D341Med (cell line): ENCODE measurements at places on chromosomes 5 and 9.
A peak's percentile ranks its signal among the peaks of the same experiment; 100 is the strongest.

DNA sequence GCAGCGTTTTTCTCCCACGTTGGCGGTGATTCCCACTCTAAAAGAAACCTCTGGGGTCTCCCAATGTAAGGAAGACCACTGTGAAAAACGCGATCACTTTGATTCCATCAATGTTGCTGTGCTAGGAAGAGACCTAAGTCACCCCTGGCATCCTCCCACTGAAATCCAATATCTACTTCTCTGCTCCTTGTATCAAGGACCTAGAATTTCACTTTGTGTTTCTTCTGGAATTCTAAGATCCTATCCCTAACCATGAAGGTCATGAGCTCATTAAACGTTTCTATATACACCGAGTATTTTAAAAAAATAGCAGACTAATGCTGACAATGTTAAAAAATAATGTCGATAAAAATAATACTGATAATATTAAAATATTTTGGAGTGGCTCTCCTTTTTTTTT lies 118.8 kb upstream of the MYO10 start:
- DNase-seq, result no peak

GRCh38 chr5:57577432-57578175 lies 95.0 kb upstream of the ACTBL2 start:
- DNase-seq, result no peak

- no peak for DNase-seq
These were observed 81.1 kb downstream of the SEC61B start for GRCh38 chr9:99303177-99303576.

- DNase-seq, result no peak
These were observed 10.6 kb upstream of the FEM1C start for GRCh38 chr5:115555084-115555633.

- DNase-seq, result no peak
These were observed 108.0 kb upstream of the PTGER4 start for GRCh38 chr5:40571729-40572128.

- no peak for DNase-seq
These were observed 64.7 kb downstream of the ERMP1 start for GRCh38 chr9:5767968-5768932.

- no peak for DNase-seq
These were observed 3.3 kb upstream of the PLGRKT start for GRCh38 chr9:5441043-5441442.

DNA sequence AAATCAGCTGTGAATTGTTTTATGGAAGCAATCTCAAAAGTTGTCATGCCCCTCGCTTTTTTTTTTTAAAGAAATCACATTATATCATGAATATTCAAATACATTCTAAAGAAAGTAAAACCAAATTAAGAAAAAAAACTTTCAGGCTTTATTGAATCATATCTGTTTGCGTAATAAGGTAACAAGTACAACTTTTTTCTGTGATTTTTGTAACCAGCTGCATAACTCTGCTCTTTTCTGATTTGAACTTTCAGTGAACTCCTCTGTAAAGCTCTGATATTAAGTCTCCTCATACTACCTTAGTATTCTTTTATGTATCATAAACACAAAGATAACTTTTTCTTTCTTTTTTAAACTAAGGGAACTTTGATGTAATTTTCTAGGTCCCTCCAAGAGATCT lies 65.3 kb downstream of the CWC27 start:
- DNase-seq, result no peak

- DNase-seq, result no peak
These were observed 200.5 kb upstream of the SLC27A6 start for GRCh38 chr5:128764601-128765310.

DNA sequence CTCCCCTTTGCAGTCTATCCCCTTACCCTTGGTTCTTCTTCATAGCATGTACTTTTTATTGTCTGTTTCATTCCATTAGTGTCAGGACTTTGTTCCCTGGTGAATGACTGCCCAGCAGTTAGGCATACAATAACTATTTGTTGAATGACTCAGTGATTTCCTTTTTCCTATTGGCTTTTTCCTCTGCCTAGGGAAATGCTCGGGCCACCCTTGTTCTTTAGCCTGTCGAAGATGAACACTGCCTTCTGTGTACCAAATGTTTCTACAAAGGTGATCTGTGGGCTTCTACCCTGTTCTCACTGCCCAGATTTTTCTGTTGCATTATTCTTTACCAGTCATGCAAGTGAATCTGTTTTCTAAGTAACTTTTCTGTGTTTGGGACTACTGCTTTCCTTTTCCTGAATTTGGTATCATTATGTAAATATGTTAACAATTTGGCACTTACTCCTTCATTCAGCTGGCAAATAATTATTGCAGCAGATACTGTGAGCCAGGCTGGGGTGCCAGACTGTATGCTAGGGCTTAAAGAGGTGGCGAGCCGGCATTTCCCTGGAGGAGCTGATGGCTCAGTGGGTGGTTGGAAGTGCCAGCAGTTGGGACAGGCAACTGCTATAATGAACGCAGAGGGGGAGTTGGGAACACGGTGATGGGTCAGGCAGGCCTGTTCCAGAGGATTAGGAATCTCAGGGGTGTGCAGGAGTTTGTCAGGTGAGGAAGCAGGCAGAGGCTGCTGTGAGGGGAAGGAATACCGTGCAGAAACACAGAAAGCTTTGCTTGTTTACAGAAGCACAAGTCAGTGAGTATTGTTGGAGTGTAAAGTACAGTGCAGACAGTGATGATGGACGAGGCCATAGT lies 30.6 kb downstream of the KDM4C start:
- DNase-seq, result peak; percentile 80

DNA sequence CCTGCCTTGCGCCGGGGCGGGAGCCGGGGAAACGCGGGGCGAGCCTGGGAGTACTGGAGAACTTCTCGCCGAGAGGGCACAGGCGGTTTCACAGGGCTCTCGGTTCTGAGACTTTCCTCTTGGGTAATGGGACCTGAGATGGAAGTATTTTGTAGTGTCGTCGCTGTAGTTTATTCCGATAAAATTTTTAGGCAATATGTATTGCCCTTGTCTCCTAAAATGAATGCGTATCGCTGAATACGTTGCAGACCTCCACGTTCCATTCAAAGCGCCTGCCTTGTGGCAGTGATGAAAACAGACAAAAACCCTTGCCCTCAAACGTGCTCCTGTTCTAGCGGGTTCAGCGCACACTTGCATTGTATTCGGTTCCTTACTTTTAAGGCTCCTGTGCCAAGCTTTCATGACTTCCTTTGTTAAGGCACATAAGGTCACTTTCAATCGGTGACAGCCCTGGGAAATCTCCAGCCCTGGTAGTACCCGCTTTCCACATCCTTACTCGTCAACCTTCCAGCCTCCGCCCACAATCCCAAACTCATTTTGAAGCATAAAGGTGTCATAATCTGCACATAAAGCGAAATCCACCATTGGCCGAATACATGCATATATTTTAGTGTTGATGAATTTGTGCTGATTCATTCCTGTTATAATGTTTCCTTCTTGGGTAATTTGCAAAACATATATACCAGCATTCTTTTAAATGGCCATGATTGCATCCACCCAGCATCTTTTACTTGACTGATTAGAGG lies 694 bp downstream of the RMI1 start:
- DNase-seq, result no peak

GRCh38 chr9:38183994-38184568 lies 115.1 kb upstream of the SHB start:
- no peak for DNase-seq

GRCh38 chr9:24413651-24414050 lies 132.0 kb downstream of the IZUMO3 start:
- DNase-seq, result no peak

GRCh38 chr5:11792621-11793020 lies 111.6 kb downstream of the CTNND2 start:
- DNase-seq, result no peak

DNA sequence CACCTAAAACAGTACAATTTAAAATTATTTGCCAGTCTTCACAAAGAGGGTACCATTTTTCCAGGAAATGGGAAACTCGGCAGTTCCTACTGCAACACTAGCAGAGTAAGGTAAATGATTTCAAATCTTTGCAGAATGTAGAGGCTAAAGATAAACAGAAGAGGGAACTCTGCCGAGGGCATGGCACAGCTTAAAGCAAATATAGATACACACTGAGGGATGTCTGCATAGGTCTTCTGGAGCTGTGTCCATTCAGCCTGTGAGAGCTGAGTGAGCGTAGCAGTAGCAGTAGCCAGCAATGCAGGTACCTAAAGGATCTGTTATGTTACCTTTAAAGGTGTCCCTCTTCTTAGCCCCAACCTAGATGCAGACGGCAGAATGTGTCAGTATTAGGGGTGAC lies 17.5 kb downstream of the CDKL3 start:
- DNase-seq, result no peak

DNA sequence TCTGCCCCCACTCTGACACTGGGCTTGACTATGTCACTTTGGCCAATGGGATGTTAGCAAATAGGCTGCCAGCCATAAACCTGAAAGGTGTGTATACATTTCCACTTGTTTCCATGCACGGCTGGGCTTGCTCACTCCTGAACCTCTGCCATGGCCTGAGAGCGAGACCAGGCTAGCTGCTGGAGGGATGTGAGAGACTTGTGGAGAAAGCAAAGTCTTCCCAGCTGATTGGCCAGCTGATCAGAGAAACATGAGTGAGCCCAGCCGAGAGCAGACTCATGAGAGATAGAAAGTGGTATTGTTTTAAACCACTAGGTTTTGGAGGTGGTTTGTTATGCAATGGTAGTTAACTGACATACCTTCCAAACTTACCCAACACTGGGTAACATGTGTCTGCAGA lies 13.9 kb downstream of the FAM193B start:
- no peak for DNase-seq

- DNase-seq, result no peak
These were observed 15.9 kb upstream of the PFDN1 start for GRCh38 chr5:140318792-140319191.

DNA sequence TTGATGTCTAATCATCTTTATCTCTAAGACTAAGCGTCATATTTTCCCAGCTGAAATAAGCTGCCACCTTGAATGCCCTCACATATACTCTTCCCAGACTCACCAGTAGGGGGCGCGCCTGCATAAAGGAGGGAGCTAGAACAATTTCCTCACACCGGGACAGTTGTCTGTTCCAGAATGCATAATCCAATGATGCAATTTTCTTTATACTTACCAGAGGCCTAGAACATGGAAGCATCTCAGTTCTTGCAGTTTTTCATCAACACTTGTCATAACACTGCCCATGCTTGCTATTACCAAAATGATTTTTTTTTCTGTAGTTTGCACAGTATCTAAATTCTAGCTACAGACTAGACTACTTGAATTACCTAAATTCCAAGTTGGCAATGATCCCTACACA lies 203.9 kb downstream of the FRMD3 start:
- DNase-seq, result peak; percentile 71

DNA sequence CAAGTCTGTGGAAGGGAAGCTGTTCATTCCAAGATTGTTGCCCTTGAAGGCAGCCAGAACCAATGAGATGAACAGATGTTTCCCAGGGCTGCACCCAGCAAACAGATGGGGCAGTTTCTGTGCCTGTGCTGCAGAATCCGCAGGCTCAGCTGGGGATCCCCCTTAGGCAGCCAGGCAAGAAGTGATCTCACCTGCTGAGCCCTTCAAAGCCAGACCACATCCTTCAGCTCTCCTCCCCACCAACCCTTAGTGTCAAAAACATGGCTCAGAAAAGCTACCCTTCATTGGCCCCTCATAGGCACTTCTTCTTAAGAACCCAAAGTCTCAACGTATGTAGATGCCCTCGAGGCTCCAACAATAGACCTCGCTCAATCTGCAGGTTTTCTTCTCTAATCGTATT lies 626.7 kb downstream of the CCDC171 start:
- DNase-seq, result no peak

GRCh38 chr5:14081791-14082190 lies 61.4 kb upstream of the TRIO start:
- DNase-seq, result no peak

DNA sequence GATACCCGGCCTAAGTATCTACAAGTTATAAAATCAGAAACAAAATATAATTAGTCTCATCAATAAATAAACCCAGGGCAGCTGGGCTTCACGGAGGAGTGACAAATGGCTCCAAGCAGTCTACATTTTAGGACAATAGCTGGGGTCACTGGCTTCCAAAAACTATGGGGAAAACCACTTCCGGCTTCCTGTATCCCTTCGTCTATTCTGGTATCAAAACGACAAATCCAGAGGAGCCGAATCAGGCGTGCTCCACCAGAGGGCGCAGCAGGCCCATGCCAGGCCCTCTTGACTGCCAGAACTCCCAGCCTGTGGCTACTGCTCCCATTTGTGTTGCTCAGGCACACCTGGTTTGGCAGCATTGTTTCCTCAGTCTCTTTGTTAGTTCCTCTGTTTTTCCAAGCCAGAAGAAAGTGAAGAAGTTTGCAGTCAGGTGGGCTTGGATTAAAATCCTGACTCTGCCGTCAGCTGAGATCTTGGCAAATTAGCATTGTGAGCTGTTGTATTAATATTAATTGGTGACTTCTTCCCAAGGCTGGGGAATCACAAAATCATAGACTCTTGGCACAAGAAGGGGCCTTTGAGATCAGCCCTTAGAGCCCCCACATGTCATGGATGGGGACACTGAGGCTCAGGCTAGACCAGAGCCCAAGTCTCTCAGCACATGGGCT lies 11.6 kb upstream of the RAB14 start:
- DNase-seq, result peak; percentile 88

GRCh38 chr5:128681764-128682592 lies 143.9 kb upstream of the FBN2 start:
- no peak for DNase-seq

- no peak for DNase-seq
These were observed 290.5 kb downstream of the ANXA1 start for GRCh38 chr9:73441890-73442818.

DNA sequence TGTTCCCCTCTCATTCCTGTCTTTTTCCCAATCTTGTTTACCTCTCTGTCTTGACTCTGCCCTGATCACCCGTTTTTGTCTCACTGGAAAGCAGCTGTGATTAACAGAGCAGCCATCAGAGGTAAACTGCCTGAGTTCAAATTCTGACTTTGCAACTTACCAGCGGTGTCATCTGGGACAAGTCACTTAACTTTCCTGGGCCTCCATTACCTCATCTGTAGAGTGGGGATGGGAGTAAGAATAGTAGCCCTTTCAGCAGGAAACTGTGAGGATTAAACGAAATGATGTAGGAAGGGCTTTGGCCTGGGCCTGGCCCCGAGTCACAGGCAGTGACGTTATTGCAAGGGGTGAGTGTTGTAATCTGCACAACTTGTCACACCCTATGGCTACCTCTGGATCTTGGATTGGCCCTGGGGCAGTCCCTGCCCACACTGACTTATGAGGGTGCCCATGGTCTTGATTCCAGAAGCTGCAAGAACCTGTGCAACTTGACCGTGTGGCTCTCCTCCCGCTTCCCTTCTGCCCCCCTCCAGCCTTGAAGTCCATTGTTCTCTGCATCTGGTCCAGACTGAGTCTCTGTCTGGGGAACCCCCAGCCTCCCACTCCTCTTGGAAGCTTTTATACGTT lies 657 bp upstream of the PCDH12 start:
- no peak for DNase-seq

DNA sequence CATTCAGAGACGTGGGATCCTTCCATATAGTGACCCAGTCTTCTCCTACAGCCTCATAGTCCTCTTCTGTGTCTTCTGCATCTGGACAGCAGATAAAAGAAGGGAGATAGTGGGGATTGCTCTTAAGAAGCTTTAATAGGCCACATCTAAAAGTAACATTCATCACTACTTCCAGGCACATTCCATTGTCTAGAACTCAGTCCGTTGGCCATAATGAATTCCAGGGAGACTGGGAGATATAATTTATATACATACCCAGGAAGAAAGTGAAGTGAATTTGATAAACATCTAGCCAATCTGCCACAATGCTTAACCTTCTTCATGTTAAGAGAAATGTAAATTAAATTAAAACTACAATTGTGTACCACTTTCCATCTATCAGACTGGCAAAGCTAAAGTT lies 22.5 kb upstream of the GLIPR2 start:
- no peak for DNase-seq
